ENCODE measurements at places on chromosomes 13 and 19.
A peak's percentile ranks its signal among the peaks of the same experiment; 100 is the strongest.

DNA sequence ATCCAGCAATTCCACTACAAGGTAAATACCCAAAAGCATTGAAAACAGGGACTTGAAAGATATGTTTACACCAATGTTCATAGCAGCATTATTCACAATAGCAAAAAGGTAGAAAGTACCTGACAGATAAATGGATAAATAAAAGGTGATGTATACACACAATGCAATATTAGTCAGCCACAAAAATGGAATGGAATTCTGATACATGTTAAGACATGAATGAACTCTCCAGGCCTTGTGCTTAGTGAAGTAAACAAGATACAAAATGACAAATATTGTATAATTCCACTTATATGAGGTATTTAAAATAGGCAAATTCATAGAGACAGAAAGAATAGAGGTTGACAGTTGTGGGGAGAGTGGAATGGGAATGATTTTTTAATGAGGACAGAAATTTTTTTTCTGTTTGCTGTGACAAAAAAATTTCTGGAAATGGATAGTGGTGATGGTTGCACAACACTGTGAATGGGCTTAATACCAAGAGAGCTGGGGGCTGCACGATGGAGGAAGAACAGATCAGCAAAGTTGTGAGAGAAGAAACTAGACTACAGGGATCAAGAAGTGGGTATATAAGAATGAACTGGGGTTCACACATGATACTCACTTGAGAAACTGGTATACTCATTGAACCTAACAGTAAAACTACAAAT is 137.2 kb downstream of the MZT1 start:
- no peak for DNase-seq
- H3K4me1 ChIP-seq = no peaks in the 10 kb centered on the region
- H3K36me3 ChIP-seq = no peaks in the 10 kb centered on the region

DNA sequence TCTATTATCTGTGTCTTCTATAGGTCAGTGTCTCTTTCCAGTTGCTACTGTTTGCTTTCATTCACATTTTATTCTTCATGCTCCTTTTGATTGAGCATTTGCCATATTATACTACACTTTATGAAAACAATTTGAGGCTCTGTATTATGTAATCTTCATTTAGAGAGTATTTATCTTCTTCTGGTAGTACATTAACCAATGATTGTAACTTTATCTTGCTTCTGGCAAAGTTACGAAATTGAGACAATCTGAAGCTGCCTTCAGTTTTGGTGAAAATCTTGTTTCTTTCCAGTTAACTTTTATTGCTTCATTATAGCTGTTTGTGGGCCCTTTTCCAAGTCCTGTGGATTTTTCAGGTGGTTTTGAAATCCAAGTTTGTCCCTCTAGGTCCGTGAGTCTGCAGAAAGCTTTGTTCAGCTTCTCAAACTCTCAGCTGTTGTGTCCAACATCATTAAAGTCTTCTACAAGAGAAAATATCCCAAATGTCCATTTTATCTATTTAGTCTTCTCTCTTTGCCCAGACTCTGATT is 1255.4 kb upstream of the SPRY2 start:
- no peak for DNase-seq
- H3K4me1 ChIP-seq = no peaks in the 10 kb centered on the region
- no peak overlapping the region for H3K27ac ChIP-seq
- no peaks in the 10 kb centered on the region for H3K27me3 ChIP-seq
- H3K4me3 ChIP-seq = no peak overlapping the region

GRCh38 chr19:45917421-45918091 is 3.0 kb upstream of the NANOS2 start:
- peaks cover 17% of the 10 kb centered on the region for H3K27me3 ChIP-seq
- no peak overlapping the region for H3K4me3 ChIP-seq
- H3K36me3 ChIP-seq = no peaks in the 10 kb centered on the region
- H3K27ac ChIP-seq = no peak overlapping the region

GRCh38 chr13:109974354-109974753 is 188.0 kb upstream of the IRS2 start:
- no peak overlapping the region for H3K4me3 ChIP-seq
- no peaks in the 10 kb centered on the region for H3K27me3 ChIP-seq
- peaks cover 3% of the 10 kb centered on the region for H3K36me3 ChIP-seq

- DNase-seq = no peak
- no peaks in the 10 kb centered on the region for H3K36me3 ChIP-seq
These were observed 1989.4 kb downstream of the PCDH9 start for GRCh38 chr13:65240773-65241172.

GRCh38 chr19:50383001-50383851 is 921 bp upstream of the POLD1 start:
- peak overlapping the region; percentile 55 for H3K27ac ChIP-seq
- H3K27me3 ChIP-seq = no peaks in the 10 kb centered on the region
- peaks cover 46% of the 10 kb centered on the region for H3K4me1 ChIP-seq
- no peak for DNase-seq
- H3K36me3 ChIP-seq = peaks cover 23% of the 10 kb centered on the region
- peak overlapping the region; percentile 98 for H3K4me3 ChIP-seq

- no peak for DNase-seq
- no peak overlapping the region for H3K4me3 ChIP-seq
- no peaks in the 10 kb centered on the region for H3K4me1 ChIP-seq
- no peaks in the 10 kb centered on the region for H3K36me3 ChIP-seq
- H3K27me3 ChIP-seq = no peaks in the 10 kb centered on the region
These were observed 50.8 kb upstream of the PCDH8 start for GRCh38 chr13:52899206-52899605.

DNA sequence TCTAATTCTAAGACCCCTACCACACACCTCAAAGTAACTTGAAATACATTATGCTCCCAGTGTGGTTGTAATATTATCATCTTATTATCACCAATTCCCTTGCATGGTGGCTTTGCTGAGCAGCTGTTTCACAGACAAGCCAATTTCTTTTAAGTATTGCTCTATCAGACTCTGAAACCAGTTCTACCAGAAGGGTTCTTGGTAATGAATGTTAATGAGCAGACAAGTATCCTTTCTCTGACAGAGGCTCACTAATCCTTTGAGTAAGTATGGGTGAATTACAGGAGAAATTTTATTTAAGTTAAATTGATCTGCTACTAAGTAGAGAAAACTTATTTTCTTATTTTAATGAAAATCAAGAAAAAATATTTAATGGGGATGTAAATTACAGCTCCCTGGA is 326.0 kb downstream of the GPC6 start:
- no peak overlapping the region for H3K27ac ChIP-seq
- no peaks in the 10 kb centered on the region for H3K36me3 ChIP-seq
- H3K4me1 ChIP-seq = no peaks in the 10 kb centered on the region
- H3K4me3 ChIP-seq = no peak overlapping the region

DNA sequence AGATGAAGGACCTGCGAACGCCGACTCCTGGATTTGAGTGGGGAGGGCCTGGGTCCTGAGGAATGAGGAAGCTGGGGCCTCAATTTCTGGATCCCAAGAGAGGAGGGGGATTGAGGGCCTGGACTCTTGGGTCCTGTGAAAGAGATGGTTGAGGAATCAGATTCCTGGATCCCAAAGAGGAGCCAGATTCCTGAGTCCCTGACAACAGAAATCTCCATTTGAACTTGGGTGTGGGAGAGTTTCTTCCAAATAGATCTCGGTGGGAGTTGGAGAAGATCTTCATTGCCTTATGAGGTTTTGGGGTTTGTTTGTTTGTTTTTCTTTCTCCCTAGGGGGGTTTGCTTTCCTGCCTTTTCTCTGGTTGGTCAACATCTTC is 624 bp downstream of the PSENEN start:
- peaks cover 5% of the 10 kb centered on the region for H3K36me3 ChIP-seq
- H3K27me3 ChIP-seq = no peaks in the 10 kb centered on the region
- peak overlapping the region; percentile 95 for H3K27ac ChIP-seq
- DNase-seq = no peak
